Activated gamma-delta T cell treated with Interleukin-2 at 50 U/mL for 16 hours (primary cell): ENCODE measurements at places on chromosomes 11 and 22.

DNA sequence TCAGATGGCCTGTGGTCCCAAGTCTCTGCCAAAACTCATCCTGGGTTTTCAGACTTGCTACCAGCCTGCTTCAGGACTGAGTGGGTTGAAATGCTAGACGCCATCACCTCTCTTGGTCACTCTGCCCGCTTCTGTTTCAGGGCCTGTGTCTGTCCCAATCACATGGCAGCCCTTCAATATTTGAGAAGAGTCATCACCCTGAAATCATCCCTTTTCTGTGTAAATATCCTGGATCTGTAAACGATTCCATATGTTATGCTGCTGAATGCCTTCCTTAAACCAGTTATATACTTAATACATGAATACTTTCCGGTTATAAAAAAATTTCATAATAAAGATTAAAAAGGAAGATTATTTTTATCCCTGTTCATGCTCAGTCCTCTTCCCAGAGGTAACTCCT is 39.8 kb upstream of the TLCD5 start:
- no peak for DNase-seq

DNA sequence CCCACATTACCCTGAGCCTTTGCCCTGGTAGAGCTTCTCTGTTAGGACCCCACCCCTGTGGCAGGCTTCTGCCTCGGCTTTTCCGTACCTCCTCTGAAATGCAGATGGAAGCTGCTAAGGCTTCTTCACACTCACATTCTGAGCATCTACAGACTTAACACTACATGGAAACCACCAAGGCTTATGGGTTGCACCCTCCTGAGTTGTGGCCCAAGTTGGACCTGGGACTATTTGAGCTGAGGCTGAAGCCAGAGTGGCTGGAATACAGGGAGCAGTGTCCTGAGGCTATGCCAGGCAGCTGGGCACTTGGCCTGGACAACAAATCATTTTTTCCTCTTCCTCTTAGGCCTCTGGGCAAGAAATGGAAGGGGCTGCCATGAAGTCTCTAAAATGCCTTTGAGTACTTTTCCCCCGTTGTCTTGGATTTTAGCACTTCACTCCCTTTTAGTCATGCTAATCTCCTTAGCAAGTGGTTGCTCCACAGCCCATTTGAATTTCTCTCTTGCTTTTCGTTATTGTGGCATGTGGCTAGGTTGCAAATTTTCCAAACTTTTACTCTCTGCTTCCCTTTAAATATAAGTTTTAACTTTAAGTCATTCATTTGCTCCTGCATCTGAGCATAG is 114.8 kb upstream of the FIBIN start:
- DNase-seq, result no peak

- DNase-seq, result no peak
Measured at GRCh38 chr11:95451261-95451660, 220.3 kb upstream of the SESN3 start.

DNA sequence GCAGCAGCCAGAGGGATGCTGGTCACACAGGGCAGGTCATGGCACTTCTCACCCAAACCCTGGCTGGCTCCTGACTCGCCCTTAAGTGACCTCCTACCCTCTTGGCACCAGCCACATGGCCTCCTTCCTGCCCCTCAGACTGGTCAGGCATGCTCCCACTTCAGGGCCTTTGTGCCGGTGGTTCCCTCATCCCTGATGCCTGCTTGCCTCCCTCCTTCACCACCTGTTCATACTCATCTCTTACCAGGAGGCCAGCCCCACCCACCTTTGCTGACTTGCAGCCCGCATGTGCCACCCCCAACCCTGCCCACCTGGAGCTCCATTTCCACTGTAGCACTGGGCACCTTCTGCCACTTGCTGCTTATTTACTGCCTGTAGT is 20.1 kb downstream of the GNAZ start:
- no peak for DNase-seq

DNA sequence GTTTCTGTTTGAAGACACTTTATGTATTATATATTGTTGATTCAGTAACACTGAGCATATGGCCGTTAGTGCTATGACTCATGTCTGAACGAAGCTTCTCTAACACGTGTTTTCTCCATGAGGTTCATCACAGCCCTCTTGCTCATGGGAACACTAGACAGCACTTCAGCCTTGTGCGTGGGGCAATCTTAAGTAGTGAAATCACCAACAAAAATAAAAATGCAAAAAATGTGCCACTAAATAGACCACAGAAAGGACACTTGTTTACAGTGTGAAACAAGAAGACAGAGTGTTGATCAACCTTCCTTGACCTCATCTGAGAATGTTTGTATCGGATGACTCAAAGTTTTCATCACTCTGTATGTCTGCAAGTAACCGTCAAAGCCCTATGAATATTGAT is 94.5 kb downstream of the FDX1 start:
- no peak for DNase-seq
